Motor neuron (in vitro differentiated cells): ENCODE measurements at places on chromosomes 7 and 10.
A peak's percentile ranks its signal among the peaks of the same experiment; 100 is the strongest.

DNA sequence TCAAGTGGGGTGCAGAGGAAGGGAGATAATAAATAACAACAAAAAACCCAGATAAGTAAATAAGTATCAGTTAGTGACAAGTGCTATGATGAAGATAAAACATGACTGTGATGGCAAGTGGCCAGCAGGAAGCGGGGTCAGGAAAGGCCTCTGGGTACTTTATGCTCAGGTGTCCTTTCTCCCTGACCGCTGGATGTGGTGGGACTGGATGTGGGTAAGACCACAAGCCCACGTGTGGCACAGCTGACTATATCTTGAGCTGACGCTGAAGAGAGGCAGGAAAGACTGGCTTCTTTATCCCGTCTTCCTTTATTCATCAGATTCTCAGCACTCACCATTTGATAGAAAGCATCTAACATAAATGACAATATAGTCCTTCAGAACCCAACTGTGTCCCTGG lies 87.8 kb downstream of the CREB5 start:
- no peak for ATAC-seq

DNA sequence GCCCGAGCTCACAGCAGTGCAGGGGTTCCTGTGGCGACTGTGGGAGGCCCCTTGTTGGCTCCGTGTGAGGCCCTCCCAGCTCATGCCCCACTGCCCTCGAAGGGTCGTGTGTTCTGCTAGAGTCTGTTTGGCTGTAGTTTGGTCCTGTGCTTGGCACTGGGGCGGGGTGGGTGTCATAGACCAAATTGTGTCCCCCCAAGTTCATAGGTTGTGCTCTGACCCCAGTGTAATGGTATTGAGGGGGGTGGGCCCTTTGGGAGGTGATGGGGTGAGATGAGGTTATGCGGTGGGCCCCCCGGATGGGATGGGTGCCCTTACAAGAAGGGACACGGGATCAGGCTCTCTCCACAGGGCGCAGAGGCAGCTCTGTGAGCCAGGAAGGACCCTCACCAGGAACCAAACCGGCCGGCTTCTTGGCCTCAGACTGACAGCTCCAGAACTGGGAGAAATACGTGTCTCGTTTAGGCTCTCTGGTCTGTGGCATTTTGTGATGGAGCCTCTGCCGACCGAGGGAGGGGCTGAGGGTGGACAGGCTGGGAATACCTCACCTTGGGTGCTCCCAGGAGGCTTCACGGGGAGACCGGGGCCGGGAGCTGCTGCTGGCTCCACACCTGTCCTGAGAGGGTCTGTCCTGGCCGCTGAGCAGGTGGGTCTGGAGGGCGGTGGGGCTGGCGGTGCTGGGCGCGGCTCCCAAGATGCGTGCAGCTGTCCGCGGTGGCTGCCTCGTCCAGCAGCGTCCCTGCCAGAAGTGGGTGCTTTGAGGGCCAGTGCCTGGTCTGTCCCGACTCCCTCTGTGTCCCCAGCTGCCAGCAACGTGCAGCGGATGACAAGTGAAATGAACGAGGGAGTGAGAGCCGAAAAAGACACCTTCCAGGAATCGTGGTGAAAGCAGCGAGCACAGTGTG lies 89.4 kb downstream of the INPP5A start:
- no peak for ATAC-seq

GRCh38 chr10:17001297-17001744 lies 128.3 kb downstream of the CUBN start:
- no peak for ATAC-seq

DNA sequence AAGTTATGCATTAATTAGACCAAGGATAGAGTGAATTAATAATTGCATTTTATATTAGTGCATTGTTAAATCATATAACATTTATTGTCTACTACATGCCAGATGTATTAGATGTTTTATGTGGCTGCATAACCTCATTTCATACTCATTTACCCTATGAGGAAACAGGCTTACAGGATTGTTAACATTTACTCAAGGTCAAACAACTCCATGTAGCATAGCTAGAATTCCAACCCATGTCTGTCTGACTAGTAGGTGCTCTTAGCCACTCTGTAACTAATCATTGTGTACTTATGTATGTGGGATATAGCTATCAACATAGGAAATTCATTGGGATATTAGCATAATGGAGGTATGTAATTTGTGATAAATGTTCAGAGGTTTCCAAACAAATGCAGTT lies 46.3 kb downstream of the PHYHIPL start:
- ATAC-seq, result no peak

GRCh38 chr10:84334811-84335210 lies 6.4 kb downstream of the CCSER2 start:
- ATAC-seq, result no peak

- no peak for ATAC-seq
These were observed 45.3 kb downstream of the TSPAN15 start for GRCh38 chr10:69496352-69497230.

DNA sequence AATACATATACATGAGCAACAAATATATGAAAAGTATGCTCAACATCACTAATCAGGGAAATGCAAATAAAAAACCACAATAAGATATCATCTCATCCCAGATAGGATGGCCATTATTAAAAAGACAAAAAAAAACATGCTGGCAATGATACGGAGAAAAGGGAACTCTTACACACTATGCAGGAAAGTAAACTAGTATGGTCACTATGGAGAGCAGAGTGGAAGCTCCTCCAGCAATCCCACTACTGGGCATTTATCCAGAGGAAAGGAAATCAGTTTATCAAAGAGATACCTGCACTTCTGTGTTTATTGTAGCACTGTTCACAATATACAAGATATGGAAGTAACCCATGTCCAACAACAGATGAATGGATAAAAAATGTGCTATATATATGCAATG lies 217.5 kb downstream of the SDK1 start:
- ATAC-seq, result no peak

GRCh38 chr10:6200734-6201515 lies 1.8 kb upstream of the PFKFB3 start:
- no peak for ATAC-seq

GRCh38 chr10:86085686-86086085 lies 280.9 kb downstream of the GRID1 start:
- no peak for ATAC-seq

- no peak for ATAC-seq
These were observed 35.1 kb downstream of the AGR3 start for GRCh38 chr7:16846601-16847165.

- ATAC-seq, result no peak
These were observed 373.4 kb upstream of the PCDH15 start for GRCh38 chr10:55174419-55174818.

GRCh38 chr7:151905353-151905752 lies 28.4 kb upstream of the PRKAG2 start:
- ATAC-seq, result no peak

GRCh38 chr7:143363016-143363937 lies 764 bp upstream of the FAM131B start:
- ATAC-seq, result no peak

DNA sequence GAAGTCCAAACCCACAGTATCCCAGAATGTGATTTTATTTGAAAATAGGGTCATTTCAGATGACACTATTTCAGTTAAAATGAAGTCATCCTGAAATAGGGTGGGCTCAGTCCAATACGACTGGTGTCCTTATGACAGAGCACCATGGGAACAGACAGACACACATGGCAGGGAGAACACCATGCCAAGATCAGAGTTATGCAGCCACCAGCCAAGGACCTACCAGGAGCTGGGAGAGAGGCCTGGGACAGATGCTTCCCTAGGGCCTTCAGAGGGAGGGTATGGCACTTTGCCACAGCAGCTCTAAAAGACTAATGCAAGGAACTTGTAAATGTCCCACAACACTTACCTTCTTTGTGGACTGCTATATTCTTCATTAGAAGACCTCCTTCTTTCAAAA lies 226.5 kb downstream of the NEBL start:
- ATAC-seq, result no peak

- ATAC-seq, result no peak
These were observed 3.3 kb downstream of the MINPP1 start for GRCh38 chr10:87507879-87508483.

DNA sequence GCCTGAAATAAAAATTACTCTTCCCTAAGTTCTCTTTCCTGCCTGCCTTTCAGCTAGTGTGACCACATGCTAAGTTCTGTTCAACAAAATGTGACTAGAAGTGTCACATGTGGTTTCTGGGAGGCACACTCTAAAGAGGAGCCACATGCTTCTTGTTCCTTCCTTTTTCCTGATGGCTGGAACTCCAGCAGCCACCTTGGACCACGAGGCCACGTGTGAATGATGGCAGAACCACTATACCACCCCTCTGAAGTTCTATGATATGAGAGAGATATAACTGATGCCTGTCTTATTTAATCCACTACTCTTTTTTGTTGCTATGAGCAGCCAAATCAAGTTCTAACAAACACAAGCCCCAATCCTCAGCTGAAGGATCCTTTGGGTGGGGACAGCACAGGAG lies 8.1 kb downstream of the PODXL start:
- no peak for ATAC-seq

DNA sequence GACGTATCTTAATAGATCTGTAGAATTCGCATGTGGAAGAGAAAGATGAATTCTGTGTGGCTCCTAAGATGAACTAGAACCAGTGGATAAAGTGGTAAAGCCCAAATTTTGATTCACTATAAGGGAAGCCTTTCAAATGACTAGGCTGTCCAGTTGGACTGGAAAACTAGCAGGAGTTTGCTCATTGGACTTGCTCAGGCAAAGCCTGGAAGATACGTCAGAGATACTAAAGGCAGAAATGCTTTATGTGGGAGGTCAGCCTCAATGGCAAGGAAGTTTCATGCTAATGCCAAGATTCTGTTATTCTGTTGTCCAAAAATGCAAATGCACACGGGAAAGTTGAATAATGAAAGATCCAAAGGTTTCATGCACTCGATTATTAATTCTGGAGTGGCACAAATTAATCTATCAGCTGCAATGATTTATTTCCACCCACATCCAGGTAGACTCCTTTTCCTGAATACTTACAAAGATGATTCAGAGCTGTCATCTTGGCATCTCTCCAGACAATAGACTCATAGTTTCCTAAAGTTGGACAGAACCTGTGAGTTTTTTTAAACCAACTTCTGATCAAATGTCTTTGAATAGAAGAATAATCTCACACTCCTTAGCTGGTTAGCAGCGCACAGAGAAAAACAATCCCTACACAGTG lies 20.5 kb upstream of the PPP1R3C start:
- no peak for ATAC-seq

GRCh38 chr10:88116971-88117626 lies 253.7 kb downstream of the PTEN start:
- ATAC-seq, result no peak

GRCh38 chr7:75596727-75597614 lies 104.9 kb downstream of the SPDYE5 start:
- no peak for ATAC-seq

- no peak for ATAC-seq
These were observed 20.4 kb downstream of the IGF2BP3 start for GRCh38 chr7:23449941-23450340.

GRCh38 chr7:7554021-7554432 lies 12.7 kb upstream of the MIOS start:
- no peak for ATAC-seq

- no peak for ATAC-seq
These were observed 666 bp downstream of the TMEM139 start for GRCh38 chr7:143285470-143285778.

GRCh38 chr7:119685906-119686305 lies 587.1 kb upstream of the KCND2 start:
- no peak for ATAC-seq

DNA sequence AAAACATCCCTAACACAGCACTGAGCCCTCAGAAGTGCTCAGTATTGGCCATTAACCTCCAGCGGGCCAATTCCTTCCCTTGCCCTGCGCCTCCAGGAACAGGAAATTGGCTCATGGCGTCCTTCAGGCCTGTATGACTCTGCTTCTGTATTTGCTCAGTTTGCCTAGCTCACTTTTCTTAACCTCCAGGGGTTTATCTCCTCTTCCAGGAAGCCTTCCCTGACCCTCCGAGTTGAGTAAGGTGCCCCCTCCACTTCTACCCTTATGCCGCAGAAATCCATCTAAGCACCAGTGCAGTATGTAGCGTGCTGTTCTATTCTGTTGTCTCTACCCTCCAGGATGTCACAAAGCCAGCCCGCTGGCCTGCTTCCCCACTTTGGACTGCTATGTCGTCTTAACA lies 1.1 kb upstream of the SFXN4 start:
- ATAC-seq, result no peak

DNA sequence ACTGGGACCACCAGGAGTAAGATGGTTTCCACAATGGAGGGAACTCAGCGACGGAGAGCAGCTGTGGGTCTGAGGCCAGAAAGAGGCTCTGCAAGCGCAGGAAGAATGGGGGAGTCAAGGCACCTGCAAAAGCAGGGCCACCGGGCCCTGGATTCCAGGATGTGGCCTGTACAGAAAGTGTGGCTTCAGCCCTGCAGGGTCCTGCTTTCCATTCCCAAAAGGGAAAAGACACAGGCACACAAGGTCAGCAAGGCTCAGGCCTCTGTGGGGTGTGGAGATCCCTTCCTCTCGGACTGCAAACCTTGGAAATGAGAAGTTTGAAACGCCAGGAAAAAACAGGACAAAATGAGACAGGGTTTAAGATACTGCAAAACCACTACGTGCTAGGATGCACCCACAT lies 232.5 kb downstream of the TNS3 start:
- ATAC-seq, result no peak

- peak; percentile 8 for ATAC-seq
These were observed 50.2 kb downstream of the COL17A1 start for GRCh38 chr10:104035194-104036068.

- no peak for ATAC-seq
These were observed 107.6 kb downstream of the VIPR2 start for GRCh38 chr7:159036916-159037605.

- ATAC-seq, result peak; percentile 47
These were observed 24.4 kb downstream of the KMT2C start for GRCh38 chr7:152411389-152411788.

- no peak for ATAC-seq
These were observed 133.7 kb downstream of the FOXP2 start for GRCh38 chr7:114548081-114548980.

GRCh38 chr7:114468844-114469243 lies 54.2 kb downstream of the FOXP2 start:
- no peak for ATAC-seq

DNA sequence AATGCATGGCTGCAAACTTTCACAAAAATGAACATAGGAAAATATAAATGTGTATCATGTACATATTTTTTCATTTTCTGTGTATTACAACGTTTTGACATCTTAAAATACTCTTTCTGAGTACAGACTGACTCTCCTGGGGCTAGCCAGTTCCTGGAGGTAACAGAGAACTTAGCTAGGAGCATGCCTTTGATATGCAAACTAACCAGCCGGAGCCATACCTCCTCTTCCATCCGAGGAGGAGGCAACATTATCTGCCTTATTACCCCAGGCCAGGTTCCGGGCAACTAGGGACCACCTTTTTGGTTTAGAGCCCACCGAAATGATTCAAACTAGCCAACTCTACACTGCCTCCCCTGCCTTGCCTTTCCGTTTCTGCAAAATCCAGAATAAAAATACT lies 33.7 kb upstream of the HECW1 start:
- ATAC-seq, result no peak

GRCh38 chr10:114577133-114577532 lies 80.9 kb downstream of the ABLIM1 start:
- peak; percentile 73 for ATAC-seq
